HepG2 (cell line): ENCODE measurements at places on chromosomes 4 and X. TPM values are rescaled to one million over a fixed set of nuclear protein-coding genes. Genes with fewer than 3 reads are reported as not detected.

DNA sequence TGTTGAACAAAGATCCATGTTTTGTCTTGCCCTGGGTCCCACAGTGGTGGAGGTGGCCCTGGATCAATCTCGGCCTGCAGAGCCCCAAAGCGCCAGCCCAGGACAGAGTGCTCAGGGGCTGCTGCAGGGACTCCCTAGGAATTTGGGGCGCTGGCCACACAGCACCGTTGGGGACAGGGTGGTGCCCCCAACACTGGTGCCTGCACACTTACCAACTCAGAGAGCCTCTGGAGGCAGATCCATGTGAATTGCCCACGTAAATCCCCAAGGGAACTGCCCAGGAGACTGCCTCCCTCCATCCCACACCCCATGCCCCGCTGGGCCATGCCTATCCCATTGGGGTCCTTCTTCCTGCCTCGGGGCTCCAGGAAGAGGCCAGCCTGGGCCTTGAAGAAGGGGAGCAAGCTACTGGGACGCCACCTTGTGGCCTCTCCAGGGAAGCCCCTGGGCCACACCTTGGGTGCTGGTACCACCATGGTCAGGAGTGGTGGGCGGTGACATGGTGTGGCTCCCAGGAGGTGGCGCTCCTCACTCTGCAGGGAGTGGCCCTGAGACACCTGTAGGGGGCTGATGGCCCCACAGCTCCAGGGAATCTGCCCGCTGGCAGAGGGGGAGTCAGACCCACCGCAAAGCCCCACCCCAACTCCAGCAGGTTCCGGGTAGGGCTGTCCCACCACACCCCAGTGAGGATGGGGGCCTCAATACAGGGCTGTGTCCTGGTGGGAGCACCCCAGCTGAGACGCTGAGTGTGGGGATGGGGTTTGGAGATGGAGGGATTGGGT, 22.8 kb downstream of the CFAP99 start:
- DNase-seq = peak; percentile 80

GRCh38 chr4:88880501-88881226, 176.3 kb downstream of the FAM13A start:
- DNase-seq = no peak

The CD99 gene
- 57.9 and 111 TPM in 2 replicates for total RNA-seq

The AADAT gene
- 6.1 and 6.8 TPM in 2 replicates for total RNA-seq
